ENCODE measurements at places on chromosomes 12 and 14.

GRCh38 chr14:66101662-66102061 is 384.5 kb upstream of the CCDC196 start:
- no peak for DNase-seq

GRCh38 chr12:70251226-70251625 is 8.0 kb downstream of the CNOT2 start:
- no peak for DNase-seq

DNA sequence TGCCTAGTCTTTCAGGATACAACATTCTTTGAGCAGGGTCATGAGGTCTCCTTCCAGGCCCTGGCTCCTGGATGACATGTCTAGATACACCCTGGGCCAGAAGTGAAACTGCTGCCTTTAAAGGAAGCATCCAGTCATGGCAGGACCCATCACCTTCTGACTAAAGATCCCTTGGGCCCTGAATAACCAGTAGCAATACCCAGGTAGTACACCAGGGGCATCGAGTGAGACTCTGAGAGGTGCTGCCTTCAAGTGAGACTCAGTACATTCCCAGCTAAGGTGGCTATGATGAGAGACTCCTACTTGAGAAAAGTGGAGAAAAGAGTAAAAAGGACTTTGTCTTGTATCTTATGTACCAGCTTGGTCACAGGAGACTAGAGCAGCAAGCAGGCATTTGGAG is 23.5 kb downstream of the OR6C68 start:
- no peak for DNase-seq

- no peak for DNase-seq
Measured at GRCh38 chr12:127260531-127260930, 1006.4 kb upstream of the TMEM132C start.

- no peak for DNase-seq
Measured at GRCh38 chr12:53052419-53053217, 2.8 kb downstream of the TNS2 start.

GRCh38 chr12:40216516-40217288 is 8.1 kb upstream of the LRRK2 start:
- no peak for DNase-seq

DNA sequence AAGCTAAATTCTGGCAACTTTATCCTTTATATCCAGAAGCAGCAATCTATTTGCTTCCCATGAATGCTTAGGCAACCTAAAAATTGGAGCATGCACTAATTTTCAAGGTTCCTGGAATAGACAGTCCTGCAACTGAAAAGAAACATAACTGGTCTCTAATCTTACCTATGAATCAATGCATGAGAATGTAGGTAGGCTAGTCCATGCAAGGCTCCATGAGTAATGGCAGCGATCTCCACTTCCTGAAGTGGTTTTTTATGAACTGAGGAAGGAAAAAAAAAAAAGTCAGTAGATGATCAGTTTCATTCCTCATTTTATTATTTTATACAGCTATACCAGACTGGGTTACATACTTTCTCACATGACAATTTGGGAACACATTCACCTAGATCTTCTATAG is 102.0 kb downstream of the PEBP1 start:
- DNase-seq, result no peak

DNA sequence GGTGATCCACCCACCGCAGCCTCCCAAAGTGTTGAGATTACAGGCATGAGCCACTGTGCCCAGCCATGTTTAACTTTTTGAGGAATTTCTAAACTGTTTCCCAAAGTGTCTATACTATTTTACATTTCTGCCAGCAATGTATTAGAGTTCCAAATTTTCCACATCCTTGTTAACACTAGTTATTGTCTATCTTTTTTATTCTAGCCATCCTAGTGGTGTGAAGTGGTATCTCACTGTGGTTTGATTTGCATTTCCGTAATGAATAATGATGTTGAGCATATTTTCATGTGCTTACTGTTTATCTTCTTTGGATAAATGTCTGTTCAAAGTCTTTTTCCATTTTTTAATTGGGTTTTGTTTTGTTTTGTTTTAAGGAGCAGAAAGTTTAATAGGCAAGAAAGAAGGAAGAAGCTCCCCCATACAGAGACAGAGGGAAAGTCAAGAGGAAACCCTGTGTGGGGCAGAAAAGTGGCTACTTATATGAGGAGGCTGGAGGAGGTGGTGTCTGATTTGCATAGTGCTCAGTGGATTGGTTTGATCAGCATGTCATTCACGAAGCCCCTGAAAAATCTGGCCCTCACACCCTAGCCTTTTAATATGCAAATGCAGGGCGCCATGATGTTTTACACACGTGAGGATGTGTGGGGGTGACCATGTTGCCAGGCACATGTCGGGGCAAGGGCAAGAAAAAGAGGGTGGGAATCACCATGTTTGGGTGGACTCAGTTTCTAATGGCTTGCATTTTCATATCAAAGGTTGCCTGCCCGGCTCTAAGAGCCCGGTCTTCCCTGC is 14.9 kb downstream of the TXNRD1 start:
- no peak for DNase-seq

DNA sequence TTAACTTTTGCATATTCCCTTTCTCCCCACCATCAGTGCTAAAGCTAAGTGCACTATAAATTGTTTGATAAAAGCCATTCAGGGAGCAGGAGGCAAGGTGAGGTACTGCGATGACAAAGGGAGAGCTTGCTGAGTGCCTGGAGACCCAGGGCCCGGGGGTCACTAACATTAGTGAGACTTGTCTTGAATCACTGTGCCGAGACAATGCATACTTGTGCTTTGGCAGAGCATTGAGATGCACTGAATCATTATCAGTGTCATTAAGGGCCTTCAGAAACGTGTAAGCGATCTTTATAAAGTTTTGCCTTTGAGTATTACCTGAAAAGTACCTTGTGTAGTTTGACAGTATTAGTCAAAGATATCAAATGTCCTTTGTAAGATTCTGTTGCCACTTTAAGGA is 447.5 kb downstream of the PCNX1 start:
- no peak for DNase-seq

DNA sequence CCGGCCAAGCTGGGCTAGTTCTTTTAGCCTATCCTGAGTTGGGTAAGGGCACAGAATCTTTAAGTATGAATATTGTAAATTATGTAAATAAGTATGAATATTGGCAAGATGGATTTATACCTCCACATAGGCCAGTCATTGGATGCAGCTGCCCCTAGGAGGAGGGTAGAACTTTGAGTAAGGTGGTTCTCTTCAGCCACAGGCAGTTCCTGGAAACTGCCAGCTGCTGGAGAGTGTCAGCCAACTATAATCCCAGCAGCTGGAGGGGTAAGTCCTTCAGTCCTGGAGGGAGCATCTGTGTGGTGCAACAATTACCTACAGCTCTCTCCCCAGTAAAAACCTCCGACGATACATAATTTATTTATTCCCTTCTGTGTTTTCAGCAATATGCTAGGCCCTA is 65.8 kb upstream of the TMPO start:
- no peak for DNase-seq
